Midbrain (tissue), 1 donor: ENCODE measurements at places on chromosomes 7 and 10.

GRCh38 chr10:18753312-18753895 is 94.2 kb downstream of the ARL5B start:
- DNase-seq: no peak

- DNase-seq: no peak
Observed at GRCh38 chr10:46515366-46515765, 41.1 kb downstream of the GPRIN2 start.

- no peak for DNase-seq
Observed at GRCh38 chr7:74452748-74453321, 871 bp upstream of the GTF2IRD1 start.

- DNase-seq: no peak
Observed at GRCh38 chr10:94104316-94105000, 110.7 kb downstream of the PLCE1 start.

DNA sequence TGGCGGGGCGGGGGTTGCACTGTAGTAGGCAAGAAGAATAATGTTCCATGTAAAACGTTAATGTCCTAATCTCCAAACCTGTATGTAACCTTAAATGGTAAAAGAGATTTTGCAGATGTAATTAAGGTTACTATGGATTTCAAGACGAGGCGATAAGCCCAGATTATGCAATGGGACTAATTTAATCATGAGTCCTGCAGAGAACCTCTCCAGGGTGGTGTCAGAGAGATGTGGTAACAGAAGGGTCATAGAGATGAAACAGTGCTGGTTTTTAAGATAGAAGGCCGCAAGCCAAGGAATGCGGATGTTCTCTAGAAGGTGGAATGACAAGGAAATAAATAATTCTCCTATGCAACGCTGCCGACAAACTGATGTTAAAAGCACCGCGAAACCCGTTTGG is 57.1 kb downstream of the UBE3C start:
- no peak for DNase-seq

GRCh38 chr7:48171202-48171601 is at the start of gene ABCA13:
ABCA13 (plus strand) TSS chr7:48171458; CDS start chr7:48171484, 26 bp downstream.
- DNase-seq: no peak

DNA sequence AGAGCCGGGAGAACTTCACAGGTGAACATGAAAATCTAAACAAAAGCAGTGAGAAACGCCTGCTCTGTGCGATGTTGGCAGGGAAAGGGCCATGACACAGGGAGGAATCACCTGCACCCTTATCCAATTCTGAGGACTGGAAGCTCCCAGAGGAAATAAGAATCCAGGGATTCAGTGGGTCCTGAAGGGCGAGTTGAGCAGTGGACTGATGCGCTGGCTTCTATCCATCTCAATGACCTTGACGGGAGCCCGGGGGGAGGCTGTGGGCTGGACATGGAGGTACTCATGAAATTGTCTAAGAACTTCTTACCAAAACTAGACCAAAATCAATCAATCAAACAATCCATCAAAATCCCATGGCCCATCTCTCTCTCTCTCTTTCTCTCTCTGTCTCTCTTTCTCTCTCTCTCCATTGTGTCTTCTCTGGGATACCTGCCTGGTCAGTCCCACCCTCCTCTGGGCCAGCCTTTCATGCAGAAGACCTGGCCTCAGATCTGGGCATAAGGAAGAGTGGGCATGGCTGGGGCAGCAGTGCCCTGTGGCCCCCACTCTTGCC is 7.2 kb downstream of the CPXM2 start:
- DNase-seq: no peak

GRCh38 chr7:24924375-24924774 is 55.6 kb downstream of the OSBPL3 start:
- no peak for DNase-seq
